ENCODE measurements at places on chromosomes 16 and 17. TPM values are rescaled to one million over a fixed set of nuclear protein-coding genes. Genes with fewer than 3 reads are reported as not detected.

Gene NPTX1
- 0.98 TPM for polyA plus RNA-seq

Gene MBTD1
- 47.6 TPM for polyA plus RNA-seq

Gene SARM1
- 10.5 TPM for polyA plus RNA-seq

Gene LGALS9C
- 0.15 TPM for polyA plus RNA-seq

Gene GAS2L2
- polyA plus RNA-seq, result 0.08 TPM

Gene CETP
- 10.2 TPM for polyA plus RNA-seq

Gene SHISA9
- 3.6 TPM for polyA plus RNA-seq

Gene KRT13
- polyA plus RNA-seq, result 0.33 TPM

Gene CTRB1
- 0.11 TPM for polyA plus RNA-seq

Gene TBC1D3E
- not detected for polyA plus RNA-seq

Gene SMPD3
- polyA plus RNA-seq, result 2.5 TPM

Gene CCL17
- 0.38 TPM for polyA plus RNA-seq

Gene ANTKMT
- polyA plus RNA-seq, result 10.4 TPM

Gene SKAP1
- polyA plus RNA-seq, result 12.3 TPM

Gene TACO1
- 29.9 TPM for polyA plus RNA-seq

Gene TMC5
- 0.70 TPM for polyA plus RNA-seq

Gene ALOX12
- polyA plus RNA-seq, result 2.3 TPM

Gene ABAT
- polyA plus RNA-seq, result 57.0 TPM

Gene ITGAX
- 0.39 TPM for polyA plus RNA-seq

Gene TEKT5
- polyA plus RNA-seq, result 0.36 TPM

Gene SLC22A31
- polyA plus RNA-seq, result 0.75 TPM

Gene ZFPM1
- 2.1 TPM for polyA plus RNA-seq

Gene TLCD1
- polyA plus RNA-seq, result 16.3 TPM

Gene SOST
- polyA plus RNA-seq, result 45.9 TPM

Gene SULT1A4
- polyA plus RNA-seq, result 20.8 TPM

Gene TM4SF5
- polyA plus RNA-seq, result 1.8 TPM

Gene NPIPB9
- 2.4 TPM for polyA plus RNA-seq

Gene PIK3R5
- polyA plus RNA-seq, result 1.3 TPM

Gene PRPF8
- 303 TPM for polyA plus RNA-seq

Gene USH1G
- polyA plus RNA-seq, result 1.2 TPM

Gene GAST
- polyA plus RNA-seq, result not detected

Gene FBXL16
- 2.7 TPM for polyA plus RNA-seq

Gene MPHOSPH6
- polyA plus RNA-seq, result 46.6 TPM

Gene RAB37
- polyA plus RNA-seq, result 6.2 TPM

Gene GLP2R
- polyA plus RNA-seq, result not detected

Gene TBC1D26
- polyA plus RNA-seq, result 1.3 TPM

Gene PSME3IP1
- polyA plus RNA-seq, result 125 TPM

Gene VTN
- 26.1 TPM for polyA plus RNA-seq

Gene SDK2
- 6.8 TPM for polyA plus RNA-seq
